ENCODE measurements at places on chromosomes 5 and 9. TPM values are rescaled to one million over a fixed set of nuclear protein-coding genes. Genes with fewer than 3 reads are reported as not detected.

Gene FOXD1
- total RNA-seq, result 0.54 TPM

Gene ZNF879
- not detected for total RNA-seq

Gene RNF208
- 0.36 TPM for total RNA-seq

Gene P4HA2
- 0.18 TPM for total RNA-seq

Gene PTGES
- total RNA-seq, result not detected

Gene SCGB3A2
- total RNA-seq, result not detected

DNA sequence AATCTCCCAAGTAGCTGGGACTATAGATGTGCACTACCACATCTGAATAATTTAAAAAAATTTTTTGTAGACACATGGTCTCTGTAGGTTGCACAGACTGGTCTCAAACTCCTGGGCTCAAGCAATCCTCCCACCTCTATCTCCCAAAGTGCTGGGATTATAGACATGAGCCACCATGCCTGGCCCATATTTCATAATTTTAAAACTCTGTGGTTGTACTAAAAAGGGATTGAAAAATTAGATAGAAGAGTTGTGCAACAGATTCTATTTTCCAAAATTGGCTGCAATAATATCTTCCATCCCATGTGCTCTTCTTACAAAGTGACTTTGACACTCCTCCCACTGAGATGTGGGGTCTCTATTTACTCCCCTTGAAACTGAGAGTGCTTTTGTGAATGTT is 7.6 kb upstream of the UHRF2 start:
- H3K4me3 ChIP-seq, result no peak overlapping the region
- DNase-seq, result no peak
- no peaks in the 10 kb centered on the region for H3K27me3 ChIP-seq
- no peak overlapping the region for H3K27ac ChIP-seq
- H3K36me3 ChIP-seq, result no peaks in the 10 kb centered on the region

DNA sequence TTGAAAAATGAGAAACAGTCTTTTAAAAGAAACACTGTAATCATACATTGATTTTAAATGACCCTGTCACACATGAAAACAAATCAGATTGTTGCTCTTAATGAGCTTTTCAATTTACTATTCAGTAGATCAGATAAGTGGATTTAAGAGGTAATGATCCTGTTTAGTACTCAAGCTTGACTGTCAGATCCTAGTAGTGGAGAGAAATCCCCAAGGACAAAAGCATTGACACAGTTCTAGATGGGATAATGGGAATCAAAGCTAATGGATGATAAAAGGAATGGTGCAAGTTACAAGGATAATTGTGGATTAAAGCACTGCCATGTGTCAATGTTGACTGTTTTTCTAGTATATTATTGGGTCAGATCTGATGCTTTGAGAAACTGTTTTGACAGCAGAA is 142.3 kb upstream of the TLX3 start:
- no peaks in the 10 kb centered on the region for H3K27me3 ChIP-seq
- H3K36me3 ChIP-seq, result no peaks in the 10 kb centered on the region

GRCh38 chr9:127049044-127049443 is 73.4 kb downstream of the ANGPTL2 start:
- H3K27me3 ChIP-seq, result no peaks in the 10 kb centered on the region
- H3K36me3 ChIP-seq, result no peaks in the 10 kb centered on the region
- H3K4me3 ChIP-seq, result no peak overlapping the region
- no peak overlapping the region for H3K27ac ChIP-seq
- H3K4me1 ChIP-seq, result no peaks in the 10 kb centered on the region
- no peak for DNase-seq

DNA sequence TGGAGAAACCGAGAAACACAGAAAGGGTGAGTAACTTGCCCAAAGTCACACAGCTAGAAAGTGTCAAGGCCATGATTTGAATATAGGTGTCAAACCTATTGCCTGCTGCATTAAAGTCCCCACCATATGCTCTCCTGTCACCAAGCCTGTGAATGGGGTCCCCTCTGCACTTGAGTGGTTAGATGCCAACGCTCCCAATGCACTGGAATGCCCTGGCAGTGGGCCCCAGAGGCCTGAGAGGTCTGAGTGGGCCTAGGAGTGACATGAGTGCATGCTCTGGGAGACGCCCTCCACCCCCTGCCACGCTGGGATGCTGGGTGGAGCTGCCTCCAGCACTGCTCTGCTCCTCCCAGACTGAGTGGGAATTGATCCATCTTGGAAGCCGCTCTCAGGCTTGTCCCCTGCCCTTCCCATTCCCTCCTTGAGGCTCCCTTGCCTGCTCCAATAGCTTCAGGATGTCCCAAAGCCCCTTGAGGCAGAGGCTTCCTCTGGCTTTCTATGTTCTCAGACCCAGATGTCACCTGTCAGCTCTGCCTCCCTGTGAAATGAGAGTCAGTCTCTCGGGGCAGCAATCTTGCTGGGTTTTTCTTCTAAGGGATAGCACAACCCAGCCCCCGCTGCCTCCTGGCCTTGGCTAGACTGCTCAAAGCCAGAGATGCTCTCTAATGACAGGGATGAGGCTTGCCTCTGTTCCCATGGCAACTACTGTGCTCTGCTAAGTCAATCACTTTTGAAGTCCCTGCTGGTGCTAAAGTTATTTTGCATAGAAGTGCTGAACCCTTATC is 6.6 kb upstream of the ARSI start:
- no peak overlapping the region for H3K4me3 ChIP-seq
- H3K4me1 ChIP-seq, result peaks cover 13% of the 10 kb centered on the region
- peak; percentile 66 for DNase-seq
- no peaks in the 10 kb centered on the region for H3K36me3 ChIP-seq
- no peaks in the 10 kb centered on the region for H3K27me3 ChIP-seq

- no peaks in the 10 kb centered on the region for H3K27me3 ChIP-seq
- no peak overlapping the region for H3K4me3 ChIP-seq
- no peak for DNase-seq
- no peaks in the 10 kb centered on the region for H3K36me3 ChIP-seq
- H3K4me1 ChIP-seq, result no peaks in the 10 kb centered on the region
Measured at GRCh38 chr5:143898916-143899591, 87.1 kb downstream of the HMHB1 start.

DNA sequence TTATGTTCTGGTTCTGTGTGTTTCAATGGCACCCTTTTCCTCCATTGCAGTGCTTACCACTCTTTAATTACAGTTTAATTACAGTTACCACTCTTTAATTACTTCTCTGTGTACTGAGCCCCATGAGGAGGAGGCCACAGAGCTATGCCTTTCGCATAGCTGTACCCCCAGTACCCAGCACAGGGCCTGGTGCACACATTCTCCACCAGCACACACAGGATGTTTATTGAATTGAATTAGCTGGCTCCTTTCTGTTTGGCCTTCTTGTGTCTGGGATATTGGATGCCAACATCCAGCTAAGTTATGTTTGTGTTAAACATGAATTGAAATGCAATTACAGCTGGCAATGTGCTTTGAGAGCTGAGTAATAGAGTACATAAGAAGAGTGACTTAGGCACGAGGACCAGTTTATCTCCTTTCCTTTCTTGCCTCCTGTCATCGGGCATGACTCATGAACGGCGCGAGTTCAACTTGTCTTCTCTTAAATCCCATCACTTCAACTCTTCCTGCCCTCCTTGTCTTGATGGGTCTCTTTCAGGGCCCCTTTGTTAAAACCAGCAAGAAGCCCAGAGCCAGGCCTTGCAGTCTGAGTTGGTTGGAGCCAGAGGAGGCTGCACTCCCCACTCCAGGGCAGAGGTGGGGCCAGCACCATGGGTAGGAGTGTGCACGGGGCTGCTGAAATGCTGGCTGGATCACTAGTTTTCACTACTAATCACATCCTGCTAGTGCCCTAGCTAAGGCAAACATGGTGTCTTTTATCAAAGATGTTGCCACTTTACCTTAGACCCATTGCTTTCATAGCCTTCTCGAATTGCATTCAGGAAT is 37.4 kb downstream of the MVB12B start:
- H3K36me3 ChIP-seq, result no peaks in the 10 kb centered on the region
- DNase-seq, result no peak
- H3K27ac ChIP-seq, result no peak overlapping the region
- H3K4me1 ChIP-seq, result no peaks in the 10 kb centered on the region
- H3K4me3 ChIP-seq, result no peak overlapping the region

DNA sequence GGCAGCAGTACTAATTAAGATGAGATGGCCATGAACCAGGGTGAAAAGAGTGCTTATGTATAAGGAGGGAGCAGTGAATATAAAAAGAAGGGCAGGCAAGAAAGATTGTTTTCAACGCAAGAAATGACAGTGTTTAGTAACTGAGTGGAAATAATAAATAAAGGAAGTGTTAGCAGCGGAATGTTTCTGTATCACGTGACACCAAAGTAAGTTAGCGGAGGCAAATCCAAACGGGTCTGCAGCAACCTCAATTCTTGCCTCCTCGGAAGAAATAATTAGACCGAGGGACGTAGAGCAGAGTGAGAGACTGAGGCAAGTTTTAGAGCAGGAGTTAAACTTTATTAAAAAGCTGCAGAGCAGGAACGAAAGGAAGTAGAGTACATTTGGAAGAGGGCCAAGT is 15.4 kb upstream of the GAS1 start:
- H3K27ac ChIP-seq, result no peak overlapping the region
- no peaks in the 10 kb centered on the region for H3K4me1 ChIP-seq
- no peaks in the 10 kb centered on the region for H3K27me3 ChIP-seq

DNA sequence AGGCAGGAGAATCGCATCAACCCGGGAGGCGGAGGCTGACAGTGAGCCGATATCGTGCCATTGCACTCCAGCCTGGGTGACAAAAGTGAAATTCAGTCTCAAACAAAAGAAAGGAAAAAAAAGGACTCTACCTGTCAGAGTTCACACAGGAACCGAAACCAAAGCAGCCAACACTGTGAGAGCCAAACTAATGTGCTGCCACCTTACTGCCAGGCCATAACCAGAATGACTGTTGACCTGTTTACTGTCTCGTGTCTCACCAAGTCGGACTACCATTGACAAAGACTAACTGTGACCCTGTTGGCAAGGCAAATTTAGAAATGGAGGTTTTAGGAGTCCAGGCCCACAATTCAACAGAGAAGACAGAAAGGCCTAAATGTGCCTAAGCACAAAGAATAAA is 112.4 kb downstream of the ANXA2R start:
- H3K27me3 ChIP-seq, result no peaks in the 10 kb centered on the region
- no peaks in the 10 kb centered on the region for H3K4me1 ChIP-seq
- H3K36me3 ChIP-seq, result no peaks in the 10 kb centered on the region
- H3K4me3 ChIP-seq, result no peak overlapping the region
- H3K27ac ChIP-seq, result no peak overlapping the region
- no peak for DNase-seq

DNA sequence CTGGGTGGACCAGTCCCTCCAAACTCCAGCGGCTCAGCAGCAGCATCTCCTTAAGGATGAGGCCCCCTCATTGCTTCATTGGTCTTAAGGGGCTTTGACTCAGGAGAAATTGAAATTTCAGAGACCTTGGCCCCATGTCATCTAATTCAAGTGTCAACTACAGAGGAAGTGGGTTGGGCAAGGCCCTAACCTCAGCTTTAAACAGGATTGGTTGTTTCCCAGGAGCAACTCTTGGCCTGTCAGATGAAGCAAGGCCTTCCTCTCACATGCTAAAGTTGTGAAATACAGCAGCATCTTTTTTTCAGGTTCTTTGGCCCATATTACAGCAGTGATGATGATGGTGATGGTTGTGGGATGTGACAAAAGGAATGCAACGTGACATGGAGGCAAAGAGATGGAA is 348.3 kb downstream of the ICE1 start:
- no peak overlapping the region for H3K27ac ChIP-seq
- no peaks in the 10 kb centered on the region for H3K27me3 ChIP-seq
- H3K36me3 ChIP-seq, result no peaks in the 10 kb centered on the region
- H3K4me1 ChIP-seq, result no peaks in the 10 kb centered on the region

GRCh38 chr9:34958411-34958982 is 412 bp downstream of the PHF24 start:
- DNase-seq, result no peak
- no peak overlapping the region for H3K27ac ChIP-seq
- peak overlapping the region; percentile 50 for H3K4me3 ChIP-seq

DNA sequence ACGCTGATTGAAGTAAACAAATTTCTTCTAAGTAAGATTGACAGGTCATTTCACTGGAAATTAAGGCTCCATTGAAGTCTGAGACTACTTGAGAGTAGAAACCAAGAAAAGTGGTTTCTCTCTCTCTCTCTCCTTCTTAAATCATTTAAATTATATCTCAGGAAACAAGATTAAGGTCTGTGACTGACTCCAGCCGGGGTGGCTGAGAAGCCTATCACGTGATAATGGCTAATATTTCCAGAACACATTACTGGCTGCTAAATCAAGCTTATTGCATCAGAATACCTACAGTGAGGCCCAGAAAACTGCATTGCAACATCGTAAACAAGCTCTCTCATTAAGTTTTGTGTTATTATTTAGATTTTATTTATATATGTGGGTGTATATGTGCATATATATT is 88.4 kb downstream of the PTCD2 start:
- H3K4me1 ChIP-seq, result no peaks in the 10 kb centered on the region
- H3K27me3 ChIP-seq, result no peaks in the 10 kb centered on the region
- no peak for DNase-seq
- H3K27ac ChIP-seq, result no peak overlapping the region
- H3K4me3 ChIP-seq, result no peak overlapping the region
- H3K36me3 ChIP-seq, result no peaks in the 10 kb centered on the region
